Cardiac septum (tissue), 1 donor: ENCODE measurements at places on chromosomes 16 and 17. TPM values are rescaled to one million over a fixed set of nuclear protein-coding genes. Genes with fewer than 3 reads are reported as not detected.

Gene ESRP2
- not detected for total RNA-seq

GRCh38 chr17:15890279-15890892 lies 54.5 kb upstream of the ADORA2B start:
- no peak for DNase-seq

GRCh38 chr17:19261426-19261825 lies 24.3 kb downstream of the EPN2 start:
- DNase-seq = no peak

- no peak for DNase-seq
These were observed 7.8 kb downstream of the NACA2 start for GRCh38 chr17:61583242-61583641.

GRCh38 chr16:86261379-86261778 lies 248.9 kb upstream of the FOXF1 start:
- DNase-seq = no peak

DNA sequence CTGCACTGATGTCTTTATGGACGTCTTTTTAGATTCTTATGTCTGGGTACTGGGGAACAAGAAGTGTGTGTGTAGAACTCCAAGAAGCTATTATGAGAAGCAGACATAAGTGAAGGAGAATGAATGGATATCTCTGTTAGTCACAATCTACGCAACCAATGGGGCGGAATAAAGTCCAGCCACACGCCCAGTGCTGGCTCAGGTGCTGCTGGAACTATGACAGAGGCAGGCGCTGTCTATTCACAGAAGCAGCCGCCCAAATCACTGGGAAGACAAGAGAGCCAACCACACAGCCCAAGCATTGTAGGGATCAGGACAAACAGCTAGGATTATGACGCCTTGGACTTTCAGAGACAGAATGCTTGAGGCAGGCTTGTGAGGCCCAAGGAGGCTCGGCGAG lies 43.9 kb upstream of the ICAM2 start:
- DNase-seq = no peak

- no peak for DNase-seq
These were observed 971 bp downstream of the MINK1 start for GRCh38 chr17:4833941-4834680.

DNA sequence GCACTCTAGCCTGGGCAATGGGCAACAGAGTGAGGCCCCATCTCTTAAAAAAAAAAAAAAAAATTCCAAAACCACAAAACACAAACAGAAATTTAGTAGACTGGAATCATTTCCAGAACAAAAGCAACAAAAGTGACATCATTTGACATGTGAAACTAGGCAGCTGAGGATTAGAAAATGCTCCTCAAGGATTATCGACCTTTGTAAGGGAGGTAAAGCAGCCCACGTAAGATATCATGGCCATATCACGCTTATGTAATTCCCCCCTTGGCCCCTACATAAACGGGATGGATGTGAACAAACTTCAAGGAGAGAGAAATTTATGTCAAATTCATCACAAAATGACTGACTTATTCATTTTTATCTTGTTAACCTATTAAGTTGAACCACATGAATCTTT lies 83.3 kb downstream of the WDR59 start:
- DNase-seq = no peak

DNA sequence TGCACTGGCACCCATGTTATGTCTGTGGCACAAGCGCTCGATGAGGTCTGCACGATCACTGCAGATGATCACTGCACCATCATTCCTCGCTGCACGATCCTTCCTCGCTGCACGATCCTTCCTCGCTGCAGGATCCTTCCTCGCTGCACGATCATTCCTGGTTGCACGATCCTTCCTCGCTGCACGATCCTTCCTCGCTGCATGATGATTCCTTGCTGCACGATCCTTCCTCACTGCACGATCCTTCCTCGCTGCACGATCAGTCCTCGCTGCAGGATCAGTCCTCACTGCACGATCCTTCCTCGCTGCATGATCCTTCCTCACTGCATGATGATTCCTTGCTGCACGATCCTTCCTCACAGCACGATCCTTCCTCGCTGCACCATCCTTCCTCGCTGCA lies 29.3 kb downstream of the METRNL start:
- no peak for DNase-seq

GRCh38 chr17:50458270-50458669 lies 10.4 kb downstream of the CHAD start:
- DNase-seq = no peak
